ENCODE measurements at places on chromosomes 6 and 20.

- DNase-seq = no peak
Measured at GRCh38 chr20:13220904-13221297, at the start of gene ISM1. ISM1 (plus strand) TSS chr20:13221274; CDS start chr20:13221777, 503 bp downstream.

- no peak for DNase-seq
Measured at GRCh38 chr6:44804546-44805159, 417.1 kb downstream of the CDC5L start.

- DNase-seq = no peak
Measured at GRCh38 chr6:73558624-73559398, 38.0 kb upstream of the EEF1A1 start.

DNA sequence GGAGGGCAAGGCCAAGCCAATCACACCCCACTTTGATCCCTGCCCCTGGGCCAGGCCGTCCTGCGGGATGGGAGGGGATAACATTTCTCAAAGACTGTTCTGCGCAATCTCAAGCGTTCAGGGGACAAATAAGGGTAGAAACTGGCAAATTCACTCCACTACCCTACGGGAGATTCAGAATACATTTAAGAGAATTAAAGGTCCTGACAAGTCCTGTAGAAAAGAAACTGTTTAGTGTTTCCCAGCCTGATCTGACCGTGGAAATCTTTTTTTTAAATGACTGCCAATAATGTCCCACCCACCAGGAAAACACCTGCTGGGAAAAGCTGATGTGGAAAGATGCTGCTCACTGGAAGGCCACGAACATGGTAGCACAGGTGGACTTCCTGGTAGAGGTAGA lies 140.6 kb upstream of the RNF24 start:
- DNase-seq = no peak

- no peak for DNase-seq
Measured at GRCh38 chr6:97524811-97525210, 241.8 kb upstream of the MMS22L start.

DNA sequence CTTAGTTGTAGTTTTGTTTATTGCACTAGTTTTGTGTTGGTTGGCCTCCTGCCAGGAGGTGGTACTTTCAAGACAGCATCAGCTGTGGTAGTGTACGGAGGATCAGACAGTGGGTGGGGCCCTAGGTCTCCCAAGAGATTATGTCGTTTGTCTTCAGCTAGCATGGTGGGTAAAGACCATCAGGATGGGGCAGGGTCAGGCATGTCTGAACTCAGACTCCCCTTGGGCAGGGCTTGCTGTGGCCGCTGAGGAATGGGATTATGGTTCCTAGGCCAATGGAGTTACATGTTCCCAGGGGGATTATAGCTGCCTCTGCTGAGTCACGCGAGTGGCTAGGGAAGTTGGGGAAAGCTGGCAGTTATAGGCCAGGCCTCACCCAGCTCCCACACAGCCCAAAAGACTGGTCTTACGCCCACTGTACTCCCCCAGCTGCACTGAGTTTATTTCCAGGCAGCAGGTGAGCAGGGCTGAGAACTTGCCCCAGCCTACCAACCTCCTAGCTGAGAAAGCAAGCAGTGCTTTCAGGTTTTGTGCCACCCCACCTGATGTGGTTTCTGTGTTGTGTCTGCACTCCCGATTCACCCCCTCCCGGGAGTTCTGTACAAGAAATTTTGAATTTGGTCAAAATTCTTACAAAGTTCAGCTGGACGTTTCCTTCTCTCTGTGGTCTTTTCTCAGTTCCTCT lies 24.7 kb downstream of the ZSCAN31 start:
- peak; percentile 8 for DNase-seq

- DNase-seq = no peak
Measured at GRCh38 chr20:2604506-2604835, 48.0 kb upstream of the NOP56 start.

- no peak for DNase-seq
Measured at GRCh38 chr20:41510224-41510623, 108.0 kb downstream of the CHD6 start.

GRCh38 chr20:11740975-11741374 lies 176.7 kb upstream of the BTBD3 start:
- DNase-seq = no peak

DNA sequence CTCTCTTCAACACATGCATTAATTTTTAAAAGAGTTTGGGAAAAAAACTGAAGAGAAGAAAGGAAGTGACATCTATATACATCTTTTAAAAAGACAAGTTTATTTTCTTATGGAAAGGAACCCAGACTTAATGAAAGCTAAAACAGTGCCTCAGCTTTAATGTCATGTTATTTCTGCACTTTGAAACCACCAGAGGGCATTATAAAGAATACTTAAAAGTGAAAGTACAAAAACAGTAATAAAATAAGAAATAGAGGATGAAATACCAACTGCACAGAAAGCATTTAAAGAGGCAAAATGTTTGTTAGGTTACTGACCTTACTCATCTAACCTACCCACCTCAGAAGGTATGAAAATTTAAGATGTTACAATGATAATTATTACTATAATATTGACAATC lies 98.8 kb downstream of the HUS1B start:
- DNase-seq = peak; percentile 35

- no peak for DNase-seq
Measured at GRCh38 chr6:166237617-166238016, 70.0 kb upstream of the TBXT start.

- peak; percentile 43 for DNase-seq
Measured at GRCh38 chr20:44756011-44756688, 10.5 kb downstream of the KCNK15 start.

DNA sequence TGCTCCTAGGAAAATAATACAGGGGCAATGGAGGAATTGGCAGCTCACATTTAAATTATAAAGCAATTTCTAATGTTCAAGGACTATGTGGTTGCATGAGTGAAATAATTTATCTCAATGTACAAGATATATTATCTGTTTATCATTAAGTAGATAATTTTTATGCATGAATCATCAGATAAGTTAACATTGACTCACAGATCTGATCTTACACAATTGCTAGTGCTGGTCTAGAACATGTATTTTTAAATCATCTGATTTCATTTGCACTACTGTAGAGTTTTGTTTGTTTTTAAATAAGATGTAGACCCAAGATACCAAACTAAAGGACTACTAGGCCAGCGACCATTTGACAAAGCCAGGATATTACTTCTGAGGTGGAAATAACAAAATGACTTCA lies 199.2 kb downstream of the BMP2 start:
- DNase-seq = no peak

GRCh38 chr6:5300206-5300764 lies 39.0 kb downstream of the FARS2 start:
- no peak for DNase-seq

DNA sequence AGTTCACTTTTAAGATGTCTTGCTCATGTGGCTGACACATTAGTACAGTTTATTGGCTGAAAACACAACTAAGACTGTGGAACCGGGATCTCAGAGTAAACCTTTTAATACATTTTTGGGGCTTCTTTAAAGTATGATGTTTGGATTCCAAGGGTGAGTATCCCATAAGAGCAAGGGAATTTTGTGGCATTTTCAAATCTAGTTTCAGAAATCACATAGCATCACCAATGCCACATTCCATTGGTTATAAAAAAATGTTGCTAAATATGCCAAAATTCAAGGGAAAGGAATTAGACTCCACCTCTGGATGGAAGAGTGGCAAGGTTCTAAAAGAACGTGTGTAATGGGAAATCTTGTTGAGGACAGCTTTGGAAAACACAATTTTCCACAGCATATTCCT lies 338.6 kb downstream of the COL12A1 start:
- DNase-seq = no peak

GRCh38 chr20:32028647-32029372 lies 18.6 kb downstream of the CCM2L start:
- no peak for DNase-seq

GRCh38 chr6:81656231-81656630 lies 96.2 kb downstream of the TENT5A start:
- no peak for DNase-seq

DNA sequence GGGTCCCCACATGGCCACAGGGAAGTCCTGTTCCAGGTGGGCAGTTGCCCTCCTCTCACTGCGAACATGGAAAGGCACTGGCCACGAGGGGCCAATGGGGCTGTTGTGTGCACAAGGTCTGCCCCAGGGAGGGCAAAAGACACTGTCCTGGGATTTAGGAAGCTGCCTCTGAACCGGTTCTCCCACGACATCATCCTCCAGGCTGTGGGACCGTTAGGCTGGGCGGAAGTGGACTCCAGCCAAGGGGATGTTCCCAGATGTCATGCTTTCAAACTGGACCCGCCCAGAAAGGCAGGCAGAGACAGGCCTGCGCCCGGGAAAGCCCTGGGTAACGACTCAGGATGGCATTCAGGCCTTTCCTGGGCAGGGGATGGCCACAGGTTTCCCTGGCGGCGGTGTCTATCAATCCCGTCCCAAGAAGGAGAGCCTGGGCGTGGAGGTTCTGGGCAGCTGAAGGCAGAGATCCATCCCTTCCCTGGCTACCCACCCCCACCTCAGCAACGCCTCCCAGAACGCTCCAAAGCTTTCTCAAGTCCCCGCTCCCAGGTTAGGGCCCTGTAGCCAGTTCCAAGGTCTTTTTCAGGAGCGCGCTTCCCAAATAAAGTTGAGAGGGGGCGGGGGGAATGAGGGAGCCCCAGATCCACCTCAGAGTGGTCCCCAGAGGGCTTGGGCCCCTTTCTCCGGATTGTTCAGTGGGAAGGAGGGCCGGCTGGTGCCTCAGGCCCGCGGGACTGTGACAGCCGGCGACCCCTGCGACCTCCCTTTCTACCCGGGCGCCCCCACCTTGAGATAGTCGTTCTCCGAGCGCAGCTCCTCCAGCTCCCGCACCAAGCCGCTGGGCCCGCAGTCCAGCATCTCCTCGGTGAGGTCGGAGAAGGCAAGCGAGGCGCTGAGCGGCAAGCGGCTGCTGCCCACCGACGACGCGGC lies 13.8 kb upstream of the TLDC2 start:
- DNase-seq = no peak

DNA sequence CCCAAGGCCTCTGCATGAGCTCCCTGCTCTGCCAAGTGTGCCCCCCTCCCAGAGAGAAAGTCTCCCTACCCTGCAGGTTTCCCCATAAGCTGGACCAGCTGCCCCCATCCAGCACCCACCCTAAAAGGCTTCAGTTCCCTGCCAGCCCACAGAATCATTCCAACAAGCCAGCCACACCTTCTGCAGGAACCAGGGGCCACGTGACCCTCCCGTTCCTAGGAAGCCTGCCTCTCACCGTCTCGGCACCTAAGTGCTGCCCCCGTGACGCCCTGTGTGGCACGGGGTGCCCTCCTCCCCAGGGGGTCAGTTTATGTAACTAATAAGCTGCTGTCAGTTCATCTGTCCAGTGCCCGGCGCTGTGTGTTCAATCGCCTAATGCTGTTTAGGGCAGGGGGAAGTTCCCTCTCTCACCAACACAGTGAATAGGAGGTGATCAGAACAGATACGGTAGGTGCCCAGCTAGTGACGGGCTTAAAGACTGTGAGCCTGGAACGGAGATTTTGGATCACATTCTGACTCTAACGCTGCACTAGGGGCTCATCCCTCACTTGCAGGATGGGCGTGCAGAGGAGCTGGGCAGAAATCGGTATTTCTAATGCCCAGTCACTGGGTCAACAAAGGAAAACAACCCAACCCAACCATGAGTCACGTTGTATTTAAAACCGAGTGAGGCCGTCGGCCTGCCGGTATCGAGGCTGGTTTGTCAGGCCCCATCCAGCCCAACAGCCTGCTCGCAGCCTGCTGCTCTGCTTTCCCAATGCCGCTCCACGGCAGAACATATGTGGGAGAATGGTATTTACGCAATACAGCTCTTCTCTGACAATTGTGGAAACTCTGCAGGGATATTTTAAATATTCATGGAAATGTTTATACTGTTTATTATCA lies 56.0 kb downstream of the RAMACL start:
- no peak for DNase-seq

- DNase-seq = no peak
Measured at GRCh38 chr20:3980260-3981131, 34.9 kb downstream of the RNF24 start.

- no peak for DNase-seq
Measured at GRCh38 chr20:44426879-44427790, 48.5 kb upstream of the TTPAL start.

DNA sequence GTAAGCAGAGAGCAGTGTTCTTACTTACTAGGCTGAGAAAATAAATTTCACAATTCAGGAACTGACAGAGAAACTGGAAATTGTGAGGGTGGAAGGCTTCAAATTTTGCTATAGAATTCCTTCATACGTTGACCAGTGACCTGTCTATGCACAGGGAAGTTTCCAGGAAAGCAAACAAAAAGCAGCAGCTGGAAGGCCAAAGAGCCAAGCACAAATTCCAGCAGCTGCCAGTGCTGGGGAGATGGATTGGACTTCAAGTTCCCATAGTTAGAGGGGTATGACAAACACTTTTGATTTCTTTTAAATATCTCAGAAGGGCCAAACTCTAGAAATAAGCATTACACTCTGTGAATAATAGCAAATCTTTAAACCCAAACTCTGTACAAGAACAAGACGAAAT lies 299.1 kb upstream of the KCNQ5 start:
- no peak for DNase-seq

DNA sequence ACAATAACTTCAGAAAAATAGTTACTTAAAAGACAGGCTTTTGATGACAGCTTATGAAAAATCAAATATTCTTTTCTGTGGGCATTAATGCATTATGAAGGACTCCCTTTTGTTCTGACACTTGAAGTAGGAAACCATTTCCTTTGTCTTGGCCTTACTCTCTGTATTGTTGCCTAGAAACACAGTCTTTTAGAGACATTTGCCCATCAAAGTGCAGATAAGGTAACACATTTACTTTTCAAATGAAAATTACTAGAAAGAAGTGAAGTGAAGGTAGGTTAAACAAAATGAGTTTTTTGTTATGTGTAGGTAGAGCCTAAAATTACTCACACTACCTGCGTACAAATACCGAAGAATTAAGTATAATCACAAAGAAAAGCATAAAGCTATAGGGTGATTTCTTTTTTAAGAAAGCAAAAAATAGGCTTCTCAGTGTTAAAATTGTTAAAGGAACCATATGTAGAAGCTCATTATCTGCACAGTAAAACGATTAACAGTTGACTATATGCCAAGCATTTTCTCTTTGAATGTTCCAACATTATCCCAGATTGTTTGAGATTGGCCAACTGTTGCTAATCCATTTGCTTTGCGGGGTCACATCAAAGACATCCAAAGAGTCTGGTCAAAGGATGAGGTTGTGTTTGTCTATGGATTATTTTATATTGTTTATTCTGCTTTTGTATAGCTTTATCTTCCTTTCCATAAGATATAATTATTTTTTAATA lies 542.0 kb upstream of the RNF217 start:
- DNase-seq = no peak

DNA sequence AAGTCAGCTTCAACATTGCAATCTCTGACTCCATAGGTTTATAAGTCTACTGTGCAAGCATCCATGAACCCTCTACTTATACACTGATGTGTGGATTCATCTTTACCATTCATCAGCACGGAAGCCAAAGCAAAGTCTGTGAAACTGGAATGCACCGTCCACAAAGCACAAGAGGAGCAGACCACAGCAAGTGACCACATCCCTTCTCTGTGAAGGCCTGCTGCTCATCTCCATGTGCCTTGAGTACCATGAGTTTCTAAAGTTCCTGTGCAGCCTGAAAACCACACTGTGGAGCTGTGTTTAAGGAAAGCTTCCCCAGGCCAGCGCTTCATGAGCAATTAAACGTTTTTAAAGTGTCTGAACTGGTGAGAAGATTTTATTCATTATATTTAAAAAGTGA lies 20.0 kb downstream of the GABRR1 start:
- no peak for DNase-seq

Measured in NAMALWA (cell line).